Osteocyte (in vitro differentiated cells): ENCODE measurements at places on chromosomes 3 and 15.

- no peak for DNase-seq
Measured at GRCh38 chr3:86413645-86414044, 577.3 kb downstream of the VGLL3 start.

DNA sequence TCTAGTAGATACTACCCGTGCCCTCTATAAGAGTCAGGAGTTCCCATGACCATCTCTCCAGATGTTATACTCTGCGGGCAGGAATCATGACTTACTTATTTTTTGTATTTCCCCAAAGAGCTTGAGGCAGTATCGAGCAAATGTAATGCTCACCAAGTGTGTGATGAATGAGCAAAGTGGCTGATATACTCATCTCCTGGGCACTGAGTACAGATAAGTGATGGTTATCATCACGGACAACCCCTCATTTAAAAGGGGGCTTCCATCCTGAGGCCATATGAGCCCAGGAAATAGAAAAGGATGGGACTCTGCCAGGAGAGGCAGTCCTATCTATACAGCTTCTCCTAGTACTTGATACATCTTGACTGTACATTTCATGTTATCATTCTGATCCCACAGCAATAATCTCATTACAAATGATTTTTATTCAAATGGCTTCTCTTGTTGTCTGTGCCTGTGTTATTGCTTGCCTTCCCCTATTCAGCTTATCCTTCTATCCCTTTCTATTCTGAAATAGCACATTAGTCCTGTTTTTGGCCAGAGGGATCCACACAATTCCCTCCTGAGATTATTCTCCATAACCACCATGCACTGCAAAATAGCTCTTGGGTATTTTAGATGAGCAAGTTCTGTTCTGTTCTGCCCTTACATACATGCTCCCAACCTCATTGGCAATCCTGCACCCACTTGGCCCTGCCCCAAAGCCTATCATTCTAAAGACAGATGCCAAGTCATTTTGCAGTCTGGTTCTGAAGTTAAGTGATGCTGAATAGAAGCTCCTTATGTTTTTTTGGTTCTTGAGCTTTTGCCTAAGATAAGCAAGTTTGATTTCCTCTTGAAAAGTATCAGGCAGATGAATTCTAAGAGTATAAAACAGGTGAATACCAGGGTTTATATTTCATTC is 48.0 kb upstream of the MRPL3 start:
- no peak for DNase-seq

- DNase-seq, result no peak
Measured at GRCh38 chr15:83036253-83036652, 24.8 kb upstream of the C15orf40 start.

GRCh38 chr3:31925271-31925630 is 55.8 kb downstream of the OSBPL10 start:
- DNase-seq, result no peak

DNA sequence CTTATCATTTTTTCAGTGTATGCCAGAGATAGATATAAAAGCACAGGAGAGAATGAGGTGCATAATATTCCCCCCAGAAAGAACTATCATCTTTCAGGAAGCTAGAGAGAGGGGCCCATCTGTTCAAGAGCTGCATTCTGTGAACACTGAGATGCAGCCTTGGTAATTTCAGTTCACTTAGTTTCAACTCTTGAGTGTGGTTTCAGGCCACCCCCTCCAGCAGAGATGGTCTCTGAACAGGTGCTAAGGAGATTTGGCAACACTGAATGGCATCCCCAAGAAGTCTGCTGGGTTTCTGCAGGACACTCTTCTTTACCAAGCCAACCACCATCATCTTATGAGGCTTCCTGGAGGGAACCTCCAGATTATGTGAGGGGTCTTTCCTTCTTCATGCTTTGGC is 30.4 kb upstream of the LIMD1 start:
- no peak for DNase-seq

- no peak for DNase-seq
Measured at GRCh38 chr3:541062-541801, 344.7 kb downstream of the CHL1 start.

GRCh38 chr3:32347343-32348125 is 44.1 kb upstream of the CMTM7 start:
- DNase-seq, result no peak

GRCh38 chr3:38229036-38229435 is 36.6 kb upstream of the SLC22A13 start:
- DNase-seq, result no peak

- DNase-seq, result peak; percentile 81
Measured at GRCh38 chr15:25176991-25177954, 222.5 kb downstream of the SNRPN start.

GRCh38 chr3:146154995-146155394 is 6.0 kb downstream of the PLOD2 start:
- no peak for DNase-seq

- DNase-seq, result no peak
Measured at GRCh38 chr3:46831316-46831715, 31.9 kb downstream of the MYL3 start.

DNA sequence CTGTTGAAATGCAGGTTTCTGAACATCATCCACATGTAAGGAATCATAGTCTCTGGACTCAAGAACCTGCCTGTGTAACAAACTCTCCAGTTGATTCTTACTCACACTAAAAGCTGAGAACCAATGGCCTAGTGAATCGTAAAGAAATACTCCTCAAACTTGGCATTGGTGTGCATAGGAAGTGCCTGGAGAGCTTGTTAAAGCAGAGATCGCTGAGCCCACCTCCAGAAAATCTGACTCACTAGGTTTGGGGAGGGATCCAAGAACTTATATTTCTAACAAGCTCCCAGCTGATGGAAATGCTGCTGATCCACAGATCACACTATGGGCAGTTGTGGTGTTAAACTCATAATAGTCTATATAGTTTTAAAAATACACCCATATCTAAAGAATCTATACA is 55.8 kb upstream of the LMCD1 start:
- DNase-seq, result no peak

GRCh38 chr3:120681018-120681417 is 1.0 kb downstream of the HGD start:
- no peak for DNase-seq

- DNase-seq, result no peak
Measured at GRCh38 chr15:25173241-25174028, 218.6 kb downstream of the SNRPN start.

DNA sequence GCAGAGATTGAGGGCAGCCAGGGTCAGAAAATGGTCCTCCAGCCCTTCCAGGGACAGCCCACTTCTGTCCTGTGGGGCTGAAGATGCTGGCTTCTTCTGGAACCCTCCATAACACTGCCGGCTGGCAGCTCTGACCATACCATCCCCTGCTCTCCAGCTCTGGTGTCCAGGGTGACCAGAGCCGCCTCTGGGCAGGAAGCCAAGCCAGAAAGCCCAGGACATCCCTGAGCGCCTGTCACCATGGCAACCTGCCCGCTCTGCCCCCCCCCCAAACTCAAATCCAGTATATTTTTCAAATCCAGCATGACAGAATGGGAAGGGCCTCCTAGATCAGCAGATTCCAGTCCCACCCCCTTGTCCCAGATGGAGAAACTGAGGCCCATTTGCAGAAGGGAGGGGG is 420 bp upstream of the TMIE start:
- no peak for DNase-seq

GRCh38 chr3:145952536-145952935 is 208.4 kb downstream of the PLOD2 start:
- DNase-seq, result no peak

DNA sequence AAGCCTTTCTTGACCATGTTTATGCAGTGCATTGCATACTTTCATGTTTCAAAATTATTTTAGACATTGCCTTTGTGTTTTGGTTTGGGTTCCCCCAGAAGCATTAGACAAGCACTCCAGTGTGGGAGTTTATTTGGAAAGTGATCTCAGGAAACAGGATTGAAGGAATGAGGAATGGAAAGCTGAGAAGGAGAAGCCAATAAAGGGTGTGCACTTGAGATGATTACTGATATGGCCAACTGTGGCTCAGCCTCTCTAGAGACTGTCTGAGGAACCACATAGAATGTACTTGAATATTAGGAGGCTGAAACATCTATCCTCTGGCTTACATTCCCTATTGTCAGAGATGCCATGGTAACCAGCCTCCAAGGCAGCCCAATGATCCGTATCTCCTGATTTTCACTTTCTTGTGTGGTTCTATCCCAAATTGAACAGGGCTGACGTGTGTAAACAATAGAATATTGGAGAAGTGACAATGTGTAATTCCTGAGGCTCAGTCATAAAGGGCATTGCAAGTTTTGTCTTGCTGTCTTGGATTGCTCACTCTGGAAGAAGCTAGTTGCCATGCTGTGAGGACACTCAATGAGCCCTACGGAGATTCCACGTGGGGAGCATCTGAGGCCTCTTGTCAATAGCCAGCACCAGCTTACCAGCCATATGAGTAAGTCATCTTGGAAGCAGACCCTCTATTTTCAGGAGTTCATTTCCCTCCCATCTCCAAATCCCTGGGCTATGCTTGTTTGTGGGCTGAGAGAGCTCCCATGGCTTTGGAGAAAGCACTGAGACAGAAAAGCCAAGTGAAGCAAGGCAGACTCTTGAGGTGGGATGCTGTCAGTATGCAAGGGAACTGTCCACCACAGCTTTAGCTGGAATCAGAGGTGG is 84.7 kb downstream of the SCN11A start:
- DNase-seq, result peak; percentile 57

- no peak for DNase-seq
Measured at GRCh38 chr15:44956388-44956787, at the start of gene TERB2. TSS of gene TERB2 (plus strand) at chr15:44956687. CDS start at chr15:44956719, 32 bp downstream.

DNA sequence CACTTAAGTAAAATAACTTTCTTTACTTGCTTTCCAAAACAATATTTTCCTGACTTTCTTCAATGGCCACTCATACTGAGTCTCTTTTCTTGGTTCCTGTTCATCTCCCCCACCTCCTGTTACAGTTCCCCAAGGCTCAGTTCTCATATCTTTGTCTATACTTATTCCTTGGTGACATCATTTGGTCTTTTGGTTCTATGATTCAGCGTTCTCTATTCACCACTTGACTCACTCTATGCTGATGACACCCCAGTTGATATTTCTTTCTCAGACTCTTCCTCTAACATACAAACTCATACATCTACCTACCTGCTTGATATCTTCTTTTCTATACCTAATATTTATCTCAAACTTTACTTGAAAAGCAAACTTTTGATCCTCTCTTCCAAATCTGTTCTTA is 85.0 kb upstream of the P3H2 start:
- no peak for DNase-seq

DNA sequence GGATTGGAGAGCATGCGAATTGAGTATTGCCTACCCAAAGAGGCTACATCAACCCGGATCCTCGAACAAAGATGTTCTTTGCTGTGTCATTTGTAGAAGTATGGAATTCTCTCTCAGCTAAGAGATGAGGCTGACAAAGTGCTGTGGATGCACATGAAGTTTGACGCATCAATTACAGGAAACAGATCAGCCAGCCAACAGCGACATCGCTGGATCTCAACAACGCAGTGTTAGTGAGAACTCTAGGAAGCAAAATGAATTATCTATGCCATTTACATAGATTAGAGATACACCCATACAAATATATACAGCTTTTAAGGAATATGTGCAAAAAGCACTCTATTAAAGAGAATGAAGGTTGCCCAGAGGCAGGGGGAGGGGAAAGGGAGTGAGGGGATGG is 160.6 kb upstream of the RGMA start:
- DNase-seq, result peak; percentile 30

- no peak for DNase-seq
Measured at GRCh38 chr3:122183893-122184590, 574 bp downstream of the CASR start.

GRCh38 chr3:10469441-10470119 is 35.8 kb downstream of the ATP2B2 start:
- DNase-seq, result no peak

- DNase-seq, result no peak
Measured at GRCh38 chr15:31153531-31153930, 52.0 kb upstream of the TRPM1 start.

DNA sequence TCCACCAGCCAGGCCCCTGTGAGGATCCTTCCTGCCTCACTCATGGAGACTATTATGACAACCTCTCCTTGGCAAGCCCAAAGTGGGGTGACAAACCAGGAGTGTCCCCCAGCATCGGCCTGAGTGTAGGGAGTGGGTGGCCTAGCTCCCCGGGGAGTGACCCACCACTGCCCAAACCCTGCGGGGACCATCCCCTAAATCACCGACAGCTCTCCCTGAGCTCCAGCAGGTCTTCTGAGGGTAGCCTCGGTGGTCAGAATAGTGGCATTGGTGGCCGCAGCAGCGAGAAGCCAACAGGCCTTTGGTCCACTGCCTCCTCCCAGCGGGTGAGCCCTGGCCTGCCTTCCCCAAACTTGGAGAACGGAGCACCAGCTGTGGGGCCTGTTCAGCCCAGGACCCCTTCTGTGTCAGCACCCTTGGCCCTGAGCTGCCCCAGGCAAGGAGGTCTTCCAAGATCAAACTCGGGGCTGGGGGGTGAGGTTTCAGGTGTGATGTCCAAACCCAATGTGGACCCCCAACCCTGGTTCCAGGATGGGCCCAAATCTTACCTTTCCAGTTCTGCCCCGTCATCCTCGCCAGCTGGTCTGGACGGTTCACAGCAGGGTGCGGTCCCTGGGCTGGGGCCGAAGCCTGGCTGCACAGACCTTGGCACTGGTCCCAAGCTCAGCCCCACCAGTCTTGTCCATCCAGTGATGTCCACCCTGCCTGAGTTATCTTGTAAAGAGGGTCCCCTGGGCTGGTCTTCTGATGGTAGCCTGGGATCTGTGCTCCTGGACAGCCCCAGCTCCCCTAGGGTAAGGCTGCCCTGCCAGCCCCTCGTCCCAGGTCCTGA is 1.0 kb downstream of the LIMD1 start:
- no peak for DNase-seq

GRCh38 chr3:109563149-109563548 is 225.8 kb upstream of the DPPA4 start:
- DNase-seq, result no peak

DNA sequence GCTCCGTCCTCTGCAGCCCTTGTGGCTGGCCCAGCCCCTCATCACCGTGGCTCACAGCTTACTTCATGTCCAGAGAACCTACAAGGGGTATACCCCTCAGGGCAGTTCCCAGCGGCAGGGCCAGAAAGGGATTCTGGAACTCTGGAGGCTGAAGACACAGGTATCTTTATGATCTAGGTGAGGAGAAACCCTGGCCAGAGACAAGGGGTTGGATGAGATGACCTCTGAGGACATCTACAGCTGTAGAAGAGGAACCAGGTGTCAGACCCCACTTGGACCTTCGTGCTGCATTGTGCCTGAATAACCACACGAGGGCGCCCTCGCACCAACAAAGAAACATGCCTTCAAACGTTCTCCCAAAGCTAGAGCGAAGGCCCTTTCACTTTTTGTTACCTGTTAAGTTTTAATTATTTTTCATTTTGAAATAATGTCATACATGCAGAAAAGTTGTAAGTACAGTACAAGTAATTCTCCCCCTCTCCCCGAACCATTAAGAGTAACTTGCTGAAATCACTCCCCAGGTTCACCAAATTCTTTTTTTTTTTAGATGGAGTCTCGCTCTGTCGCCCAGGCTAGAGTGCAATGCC is 118.7 kb upstream of the SMAD3 start:
- no peak for DNase-seq
